ENCODE measurements at places on chromosomes 12 and 14.

DNA sequence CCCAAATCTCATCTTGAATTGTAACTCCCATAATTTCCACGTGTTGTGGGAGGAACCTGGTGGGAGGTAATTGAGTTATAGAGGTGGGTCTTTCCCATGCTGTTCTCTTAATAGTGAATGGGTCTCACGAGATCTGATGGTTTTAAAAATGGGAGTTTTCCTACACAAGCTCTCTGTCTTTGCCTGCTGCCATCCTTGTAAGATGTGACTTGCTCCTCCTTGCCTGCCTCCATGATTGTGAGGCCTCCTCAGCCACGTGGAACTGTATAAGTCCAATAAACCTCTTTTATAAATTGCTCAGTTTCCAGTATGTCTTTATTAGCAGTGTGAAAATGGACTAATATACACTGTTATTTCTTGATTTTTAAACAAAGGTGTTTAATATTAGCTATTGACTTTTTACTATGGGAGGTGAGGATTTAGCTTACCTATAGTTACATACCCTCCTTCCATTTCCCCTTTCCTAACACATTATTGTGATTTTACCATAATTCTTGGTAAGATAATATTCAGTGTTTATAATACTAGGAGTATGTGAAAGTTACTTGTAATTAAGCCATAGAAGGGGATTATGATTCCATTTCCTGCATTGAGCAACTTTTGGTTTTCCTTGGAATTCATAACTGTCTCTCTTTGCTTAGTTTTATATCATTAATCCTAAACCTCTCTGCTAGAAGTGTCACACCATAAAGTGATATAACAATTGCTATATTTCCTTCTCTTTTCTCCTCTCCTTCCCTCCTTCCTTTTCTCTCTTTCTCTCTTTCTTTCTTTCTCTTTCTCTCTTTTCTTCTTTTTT is 151.0 kb upstream of the KRAS start:
- DNase-seq, result no peak

- DNase-seq, result no peak
These were observed 13.9 kb upstream of the ERC1 start for GRCh38 chr12:977156-977555.

DNA sequence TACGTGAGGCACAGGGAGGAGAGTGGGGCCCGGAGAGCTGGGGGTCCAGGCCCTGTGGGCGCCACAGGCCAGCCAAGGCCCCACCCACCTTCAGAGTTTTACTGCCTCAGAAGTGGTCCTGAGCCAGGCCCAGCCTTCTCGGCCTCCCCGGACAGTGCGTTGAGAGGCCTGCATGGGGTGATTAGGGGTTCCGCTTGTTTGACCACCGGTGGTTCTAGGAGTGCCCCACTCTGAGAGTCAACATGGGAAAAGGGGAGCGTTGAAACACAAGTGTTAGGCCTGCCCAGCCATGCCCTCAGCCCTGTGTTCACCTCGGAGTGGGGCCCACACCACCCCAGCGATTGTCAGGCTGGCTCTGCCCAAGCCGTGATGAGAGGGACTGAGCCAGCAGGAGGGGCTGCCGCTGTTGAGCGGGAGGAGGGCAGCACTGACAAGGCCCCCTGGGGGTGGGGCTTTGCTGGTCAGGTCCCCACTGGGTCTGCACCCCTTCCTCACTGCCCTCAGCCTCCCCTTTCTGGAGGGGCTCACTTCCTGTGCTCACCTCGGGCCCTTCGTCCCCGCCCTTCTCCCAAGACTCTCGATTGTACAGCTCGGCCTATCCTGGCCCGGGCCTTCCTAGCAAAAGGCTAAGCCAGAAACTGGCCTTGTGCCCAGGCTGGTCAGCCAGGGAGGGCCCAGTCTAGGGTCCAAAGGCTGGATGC is 4.8 kb downstream of the CKB start:
- no peak for DNase-seq

GRCh38 chr14:60315196-60315990 is 66.4 kb downstream of the PPM1A start:
- no peak for DNase-seq

GRCh38 chr14:35956376-35957085 is 130.4 kb downstream of the BRMS1L start:
- DNase-seq, result no peak

DNA sequence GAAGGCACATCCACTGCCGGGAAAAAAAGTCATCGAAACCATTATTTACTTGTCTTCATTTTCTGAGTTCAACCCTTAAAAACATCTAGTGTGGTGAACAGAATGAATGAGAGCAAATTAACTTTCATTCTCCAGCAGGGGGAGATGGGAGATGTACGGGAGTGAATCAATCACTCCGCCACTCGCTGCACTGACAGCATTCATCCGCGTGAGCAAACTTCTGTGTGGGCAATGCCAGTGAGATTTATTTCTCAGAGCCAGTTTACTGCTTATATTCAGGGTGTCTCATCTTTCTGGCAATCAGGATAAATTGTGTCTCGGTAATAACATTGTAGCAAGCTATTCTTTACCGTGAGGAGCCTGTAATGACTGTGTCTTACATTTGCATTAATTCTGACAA is 463.6 kb upstream of the MIS18BP1 start:
- DNase-seq, result no peak

- no peak for DNase-seq
These were observed 403.1 kb downstream of the TMEM121 start for GRCh38 chr14:105929327-105930081.

DNA sequence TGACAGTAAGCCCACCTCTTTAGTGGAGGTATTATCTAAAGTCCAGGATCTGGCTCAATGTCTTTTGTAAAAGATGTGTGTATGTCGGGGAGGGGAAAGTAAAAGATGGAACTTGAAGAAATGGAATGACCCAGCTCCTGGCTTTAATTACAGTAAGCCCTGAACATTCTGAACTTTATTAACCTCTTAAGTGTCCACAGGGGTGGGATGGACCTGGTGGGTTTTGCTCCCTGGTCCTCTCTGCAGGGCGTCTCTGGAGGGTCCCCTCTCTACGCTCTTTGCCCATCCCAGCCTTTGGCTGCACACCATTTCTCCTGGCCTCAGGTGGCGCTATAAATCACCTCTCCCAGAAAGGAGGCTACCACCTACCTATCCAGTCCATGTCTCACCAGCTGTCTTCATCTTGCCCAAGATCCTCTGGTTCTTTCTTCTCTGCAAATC is 3.7 kb upstream of the CISTR start:
- no peak for DNase-seq

GRCh38 chr14:101400830-101401229 is 160.5 kb upstream of the DIO3 start:
- DNase-seq, result no peak

DNA sequence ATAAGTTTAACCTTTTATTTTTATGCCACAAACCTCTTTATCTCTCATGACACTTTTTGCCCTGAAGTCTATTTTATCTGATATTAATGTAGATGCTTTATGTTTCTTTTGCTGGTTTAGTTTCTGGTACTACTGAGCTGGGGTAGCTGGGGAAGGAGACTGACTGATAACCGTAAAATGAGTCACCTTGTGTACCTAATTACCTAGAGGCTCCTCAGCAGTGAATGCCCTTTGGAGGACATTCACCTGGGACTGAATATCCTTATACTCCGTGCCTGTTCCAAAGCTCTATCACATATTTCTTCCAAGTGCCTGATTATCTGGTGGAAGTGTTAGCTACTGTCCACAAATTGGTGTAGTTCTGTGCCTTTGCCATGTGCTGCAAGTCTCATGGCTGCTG is 13.9 kb downstream of the ATL1 start:
- DNase-seq, result no peak

DNA sequence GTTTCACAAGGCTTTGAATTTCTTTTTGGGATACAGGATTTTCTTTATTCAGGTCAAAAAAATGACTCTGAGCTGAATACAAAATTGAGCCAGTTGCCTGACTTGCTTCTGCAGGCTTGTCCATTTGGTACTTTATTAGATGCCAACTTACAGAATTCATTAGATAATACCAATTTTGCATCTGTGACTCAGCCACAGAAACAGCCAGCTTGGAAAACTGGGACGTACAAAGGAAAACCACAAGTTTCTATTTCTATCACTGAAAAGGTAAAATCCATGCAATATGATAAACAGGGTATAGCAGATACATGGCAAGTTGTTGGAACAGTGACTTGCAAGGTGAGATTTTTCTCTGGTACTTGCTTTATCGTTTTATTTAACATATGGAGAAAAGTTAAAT is 5.8 kb downstream of the AP5M1 start:
- DNase-seq, result no peak

GRCh38 chr12:6866920-6867412 is 365 bp upstream of the TPI1 start:
- DNase-seq, result no peak

DNA sequence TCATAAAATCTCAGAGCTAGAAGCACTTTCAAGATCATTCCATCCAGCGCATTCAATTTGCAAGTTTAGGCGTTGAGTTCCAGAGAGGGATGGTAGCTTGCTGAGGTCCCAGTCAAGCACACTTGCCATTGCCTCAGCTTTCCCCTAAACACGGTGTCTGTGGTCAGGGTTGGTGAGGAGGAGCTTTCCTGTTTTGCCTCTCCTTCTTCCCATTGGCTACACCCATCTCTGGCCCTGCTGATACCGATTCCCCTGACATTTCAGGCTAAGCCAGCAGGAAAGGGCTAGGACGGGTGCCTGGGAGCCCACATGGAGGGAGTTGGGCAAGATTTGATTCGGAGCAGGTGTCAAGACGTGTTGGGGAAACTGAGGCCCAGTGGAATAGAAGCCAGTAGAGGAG is 9.1 kb downstream of the NFATC4 start:
- DNase-seq, result no peak

DNA sequence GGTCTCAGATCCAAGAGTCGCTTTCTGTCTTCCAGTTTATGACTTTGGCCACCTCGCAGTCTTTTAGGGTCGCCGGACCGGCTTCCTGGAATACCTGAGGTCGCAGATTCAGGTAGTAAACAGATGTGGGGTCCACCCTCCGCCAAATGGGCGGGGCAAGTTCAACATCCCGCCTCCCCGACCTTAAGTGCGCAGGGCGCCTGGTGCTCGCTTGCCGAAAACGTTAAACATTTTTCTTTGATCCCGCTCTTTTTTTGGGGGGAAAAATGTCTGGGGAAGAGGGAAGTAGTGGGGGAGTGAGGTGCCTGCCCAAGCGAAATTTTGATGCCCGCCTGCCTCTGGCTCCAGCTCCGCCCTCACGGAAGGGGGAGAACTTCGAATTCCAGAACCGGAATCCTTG is 73.9 kb upstream of the TBX5 start:
- no peak for DNase-seq

DNA sequence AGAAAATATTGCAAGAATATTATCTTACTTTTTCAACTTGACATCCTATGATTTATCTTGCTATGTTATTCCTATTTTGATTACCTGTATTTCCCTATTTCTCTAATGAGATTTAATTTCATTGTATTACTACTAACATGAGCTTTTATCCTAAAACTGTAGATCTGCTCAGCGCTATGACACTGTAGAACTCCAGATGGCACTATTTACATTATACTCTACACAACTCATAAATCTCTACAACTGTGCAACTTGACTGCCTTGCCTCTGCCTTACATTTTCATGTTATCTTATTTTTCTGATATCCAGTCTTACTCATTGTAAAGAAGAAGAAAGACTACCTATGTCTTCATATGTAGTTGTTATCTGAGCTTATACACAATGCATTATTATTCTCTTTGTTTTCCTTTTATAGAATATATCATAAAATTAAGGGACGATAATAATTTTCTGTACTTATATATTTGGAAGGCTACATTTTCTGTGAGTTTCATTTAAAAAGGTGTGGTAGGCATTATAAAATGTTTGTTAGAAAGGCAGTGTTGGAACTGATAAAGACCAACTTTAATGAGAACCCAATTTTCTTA is 24.1 kb downstream of the NUP37 start:
- no peak for DNase-seq

GRCh38 chr14:60722357-60723115 is 1.6 kb downstream of the SIX4 start:
- no peak for DNase-seq

DNA sequence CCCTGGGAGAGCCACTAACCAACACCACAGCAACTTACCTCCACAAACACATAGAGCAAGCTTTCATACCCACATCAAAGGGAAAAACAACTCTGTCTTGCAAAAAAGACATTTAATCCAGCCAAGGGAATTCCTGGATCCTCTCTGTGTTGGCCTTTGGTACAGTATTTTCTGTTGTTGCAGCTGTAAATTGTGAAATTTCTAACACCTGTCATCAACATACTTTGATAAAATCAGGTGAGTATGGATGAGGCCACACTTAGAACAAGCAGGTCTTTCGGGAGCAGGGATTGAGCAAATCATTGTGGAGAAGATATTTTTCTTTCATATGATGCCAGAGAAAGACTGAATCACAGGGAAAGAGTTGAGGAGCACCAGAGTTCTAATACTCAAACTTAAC is 89.3 kb downstream of the SPTSSA start:
- DNase-seq, result no peak

DNA sequence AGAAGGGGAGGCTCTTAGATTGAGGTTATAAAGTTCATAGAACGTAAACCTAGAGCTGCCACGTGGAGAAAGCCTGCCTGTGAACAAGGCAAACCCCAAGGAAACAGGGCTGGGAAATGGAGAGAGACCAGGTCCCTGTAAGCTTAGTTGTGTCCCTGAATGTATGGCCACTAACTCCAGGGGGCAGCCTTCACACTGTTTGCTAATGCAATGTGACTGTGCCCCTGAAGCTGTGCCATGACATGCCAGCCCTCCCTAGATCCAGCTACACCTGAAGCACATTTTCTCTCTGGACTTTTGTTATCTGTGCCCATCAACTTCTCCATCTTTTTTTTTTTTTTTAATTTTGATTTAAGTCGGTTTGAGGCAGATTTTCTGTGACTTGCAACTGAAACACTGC is 60.6 kb upstream of the TMCC3 start:
- DNase-seq, result no peak

DNA sequence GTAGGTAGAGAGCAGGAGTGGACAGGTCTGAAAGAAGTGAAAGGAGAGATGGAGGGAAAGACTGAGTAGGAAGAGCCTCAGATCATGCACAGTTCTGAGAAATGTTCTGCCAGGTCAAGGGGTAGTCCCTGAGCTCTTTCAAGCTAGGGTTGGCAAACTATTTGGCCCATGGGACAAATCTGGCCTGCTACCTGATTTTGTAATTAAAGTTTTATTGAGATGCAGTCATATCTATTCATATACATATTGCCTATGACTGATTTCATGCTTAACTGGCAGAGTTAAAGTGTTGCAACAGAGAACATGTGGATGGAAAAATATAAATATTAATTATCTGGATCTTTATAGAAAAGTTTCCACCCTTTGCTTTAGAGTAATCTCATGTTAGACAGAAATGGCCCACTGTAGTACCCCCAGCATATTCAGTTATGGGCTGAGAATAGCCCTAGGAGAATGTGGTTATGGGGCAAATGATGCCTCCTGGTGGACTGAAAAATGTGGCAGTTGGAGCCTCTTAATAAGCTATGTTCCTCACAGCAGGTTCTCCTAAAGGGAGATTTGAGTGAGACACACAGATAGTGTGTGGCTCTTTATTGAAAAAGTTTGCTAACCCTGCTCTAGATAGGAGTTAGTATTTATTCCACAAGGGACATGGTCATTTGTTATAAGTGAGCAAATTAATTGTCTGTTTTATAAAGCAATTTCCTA is 476.9 kb downstream of the LRIG3 start:
- no peak for DNase-seq

- no peak for DNase-seq
These were observed 435.4 kb downstream of the EGLN3 start for GRCh38 chr14:33515441-33515840.
